KG1 (cell line): ENCODE measurements at places on chromosomes 3 and 15.

DNA sequence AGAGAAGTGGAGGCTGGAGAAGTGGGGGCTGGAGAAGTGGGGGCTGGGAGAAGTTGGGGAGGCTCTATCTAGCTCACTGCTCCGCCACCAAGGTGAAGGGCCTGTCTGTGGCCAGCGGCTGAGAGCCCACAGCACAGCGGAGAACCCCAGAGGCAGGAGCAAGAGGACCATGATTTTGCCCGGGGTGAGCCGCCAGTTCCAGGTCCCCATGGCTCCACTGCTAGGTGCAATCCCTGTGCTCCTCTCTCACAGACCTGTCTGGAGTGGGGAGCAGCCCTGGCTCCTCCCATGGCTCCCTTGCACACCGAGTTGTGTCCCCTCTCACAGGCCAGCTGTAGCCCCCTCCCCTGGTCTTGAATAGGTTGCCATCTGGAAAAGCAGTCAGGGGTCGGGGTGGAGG is 4.7 kb upstream of the NRROS start:
- no peak for DNase-seq

- no peak for DNase-seq
Measured at GRCh38 chr3:128470134-128470899, 3.6 kb upstream of the DNAJB8 start.

DNA sequence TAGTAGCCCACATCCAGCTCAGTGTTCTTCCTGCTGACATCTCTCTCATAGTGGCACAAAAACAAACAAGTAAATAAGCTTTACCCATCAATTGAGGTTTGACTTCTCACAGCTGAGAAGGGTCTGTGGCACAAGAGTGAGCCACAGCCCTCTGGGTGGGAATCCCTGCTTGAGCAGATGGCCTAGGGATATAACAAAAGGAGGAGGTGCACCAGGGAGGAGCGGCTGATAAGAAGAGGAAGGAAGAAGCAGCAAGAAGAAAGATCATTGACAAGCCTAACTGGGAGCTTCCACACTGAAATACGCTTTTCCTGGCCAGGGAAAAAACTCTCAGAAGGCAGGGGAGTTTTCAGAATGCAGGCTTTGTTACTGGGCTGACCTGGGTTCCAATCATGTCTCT is 279.8 kb downstream of the UACA start:
- DNase-seq = no peak

DNA sequence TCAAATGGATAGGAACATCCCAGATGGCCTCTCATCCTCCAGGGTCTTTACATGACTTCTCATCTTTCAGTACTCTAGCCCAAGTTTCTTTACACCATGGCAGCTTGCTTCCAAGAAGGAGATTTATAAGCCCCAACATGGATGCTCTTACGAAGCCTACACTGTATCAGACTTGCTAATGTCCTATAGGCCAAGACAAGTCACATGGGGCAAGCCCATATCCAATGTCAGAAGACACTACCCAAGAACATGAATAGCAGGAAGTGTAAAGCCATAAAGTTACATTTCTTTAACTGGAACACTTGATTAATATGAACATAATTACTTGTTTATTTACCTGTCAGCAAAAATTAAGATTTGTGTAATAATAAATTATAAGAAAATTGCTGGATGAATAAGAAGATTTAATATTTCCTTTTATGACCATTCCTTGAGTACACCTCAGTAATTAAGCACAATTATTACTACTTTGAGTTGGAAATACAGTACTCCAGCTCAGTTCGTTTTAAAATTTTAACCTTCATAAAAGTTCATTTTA is 5.1 kb downstream of the SPESP1 start:
- DNase-seq = no peak
